ENCODE measurements at places on chromosomes 16 and 17.
A peak's percentile ranks its signal among the peaks of the same experiment; 100 is the strongest.

GRCh38 chr17:45954914-45955313 lies 44.1 kb upstream of the STH start:
- DNase-seq = no peak

GRCh38 chr17:37743875-37744632 lies 805 bp downstream of the HNF1B start:
- no peak for DNase-seq

DNA sequence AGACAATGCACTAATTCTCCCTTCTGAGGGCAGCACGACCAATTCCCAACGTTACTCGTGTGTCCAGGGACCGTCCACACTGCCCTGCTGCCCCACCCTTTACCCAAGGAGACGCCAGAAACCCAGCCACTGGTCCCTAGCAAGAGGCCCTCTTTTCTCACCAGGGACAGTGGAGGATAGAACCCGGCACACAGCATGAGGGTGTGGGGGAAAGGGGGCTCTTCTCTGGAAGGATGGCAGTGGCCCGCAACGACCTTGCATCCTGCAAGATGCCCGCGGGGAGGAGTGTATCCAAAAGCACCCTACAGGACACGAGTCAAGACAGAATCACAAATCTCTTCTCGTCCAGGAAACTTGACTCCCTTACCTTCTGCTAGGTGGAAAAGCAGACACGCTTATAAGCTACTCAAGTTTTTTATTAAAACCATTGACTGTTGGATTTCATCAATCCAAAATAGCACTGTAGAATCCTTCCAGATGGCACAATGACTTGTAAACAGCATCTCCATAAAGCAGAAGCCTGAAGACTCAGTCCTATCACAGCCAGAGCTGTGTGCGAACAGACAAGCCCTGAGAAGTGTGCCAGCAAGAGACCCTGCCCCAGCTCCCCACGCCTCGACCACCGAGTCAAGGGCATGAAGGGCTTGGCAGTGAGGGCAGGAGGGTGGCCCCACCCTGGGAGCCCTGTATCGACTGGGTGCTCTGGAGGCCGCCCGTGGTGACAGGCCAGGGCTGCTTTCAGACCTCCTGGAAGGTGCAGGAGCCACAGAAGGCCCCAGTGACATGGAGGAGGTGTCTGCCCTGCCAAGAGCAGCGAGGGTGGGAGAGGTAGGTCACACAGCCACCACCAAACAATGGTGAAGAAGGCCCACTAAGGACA lies 103.8 kb downstream of the ANKRD11 start:
- no peak for DNase-seq

DNA sequence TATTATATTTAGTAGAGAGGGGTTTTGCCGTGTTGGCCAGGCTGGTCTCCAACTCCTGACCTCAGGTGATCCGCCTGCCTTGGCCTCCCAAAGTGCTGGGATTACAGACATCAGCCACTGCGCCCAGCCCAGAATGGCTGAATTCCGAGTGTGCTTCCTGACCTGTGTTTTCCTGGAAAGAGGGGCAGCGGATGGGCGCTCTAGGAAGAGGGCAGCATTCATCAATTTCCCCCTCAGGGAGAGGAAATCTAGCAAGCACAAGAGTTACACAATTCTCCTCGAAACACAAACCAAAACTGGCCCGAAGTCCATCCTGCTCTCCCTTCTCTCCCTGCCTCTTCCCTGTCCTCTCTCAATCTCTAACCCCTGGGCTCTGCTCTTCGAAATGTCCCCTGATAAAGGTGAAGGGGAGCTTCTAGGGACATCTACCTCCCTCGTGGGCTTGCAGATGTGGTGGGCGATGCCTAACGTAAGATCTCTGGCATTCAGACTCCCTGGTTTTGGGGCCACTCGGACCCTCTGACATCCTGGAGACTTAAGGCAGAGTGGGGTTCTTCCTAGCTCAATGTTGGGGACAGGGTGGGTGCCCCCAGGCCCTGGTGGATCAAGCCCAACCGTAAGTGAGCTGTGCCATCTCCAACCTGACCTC lies 1.0 kb downstream of the IL27 start:
- no peak for DNase-seq

GRCh38 chr16:69709456-69710084 lies 16.8 kb downstream of the NQO1 start:
- DNase-seq = peak; percentile 78

GRCh38 chr17:19905502-19905901 lies 37.8 kb upstream of the ULK2 start:
- peak; percentile 40 for DNase-seq

DNA sequence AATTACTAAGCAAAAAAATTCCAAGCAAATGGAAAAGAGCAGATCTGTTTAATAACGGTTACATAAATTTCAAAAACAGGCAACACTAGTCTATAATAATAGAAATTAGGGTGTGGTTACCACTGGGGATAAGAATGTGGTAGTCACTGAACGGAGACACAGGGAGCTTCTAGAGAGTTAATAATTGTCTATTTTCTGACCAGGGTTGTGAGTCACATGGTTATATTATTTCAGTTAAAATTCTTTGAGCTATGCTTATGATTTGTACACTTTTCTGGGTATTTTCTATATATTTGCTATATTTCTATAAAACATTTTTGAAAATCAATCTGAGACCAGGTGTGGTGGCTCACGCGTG lies 433.9 kb upstream of the MAF start:
- DNase-seq = no peak

DNA sequence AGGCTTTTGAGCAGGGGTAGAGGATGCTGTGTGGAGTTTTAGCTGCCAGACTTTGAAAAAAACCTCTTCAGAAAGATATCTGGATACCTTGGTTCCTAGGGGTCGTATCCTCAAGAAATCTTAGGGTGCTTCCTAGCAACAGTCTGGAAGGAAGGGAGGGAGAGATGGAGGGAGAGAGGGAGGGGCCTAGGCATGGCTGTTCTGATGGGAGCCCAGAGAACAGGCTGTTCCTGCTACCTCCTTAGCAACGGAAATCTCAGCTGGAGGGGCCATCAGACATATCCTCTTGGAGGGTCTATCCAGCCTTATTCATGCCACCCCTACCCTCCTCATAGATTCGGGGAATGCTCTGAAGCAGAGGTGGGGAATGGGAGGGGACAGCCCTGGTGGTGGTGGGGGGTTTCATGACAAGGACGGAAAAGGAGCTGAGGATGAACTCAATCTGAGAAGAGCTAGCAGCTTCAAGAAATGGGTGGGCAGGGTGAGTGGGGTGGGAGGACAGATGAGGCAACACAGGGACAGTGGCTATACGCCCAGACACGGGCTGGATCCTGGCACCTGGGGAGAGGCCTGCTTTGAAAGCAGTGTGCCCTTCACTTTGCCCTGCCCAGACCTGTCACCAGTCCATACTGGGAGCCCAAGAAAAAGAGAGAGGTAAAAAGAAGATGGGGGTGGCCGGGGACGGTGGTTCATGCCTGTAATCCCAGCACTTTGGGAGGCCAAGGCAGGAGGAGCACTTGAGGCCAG lies 2.9 kb upstream of the THRA start:
- DNase-seq = no peak

DNA sequence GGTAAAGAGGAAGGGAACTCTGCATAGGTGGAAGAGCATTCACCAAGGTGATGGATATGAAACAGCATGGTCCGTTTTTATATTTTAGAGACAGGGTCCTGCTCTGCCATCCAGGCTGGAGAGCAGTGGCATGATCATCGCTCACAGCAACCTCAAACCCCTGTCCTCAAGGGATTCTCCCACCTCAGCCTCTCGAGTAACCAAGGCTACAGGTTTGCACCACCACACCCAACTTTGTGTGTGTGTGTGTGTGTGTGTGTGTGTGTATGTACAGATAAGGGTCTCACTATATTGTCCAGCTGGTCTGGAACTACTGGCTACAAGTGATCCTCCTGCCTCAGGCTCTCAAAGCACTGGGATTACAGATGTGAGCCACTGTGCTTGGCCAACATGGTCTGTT lies 77.5 kb upstream of the NACA2 start:
- DNase-seq = no peak

GRCh38 chr17:77439189-77440018 lies 298.6 kb downstream of the SEC14L1 start:
- no peak for DNase-seq

GRCh38 chr16:86198206-86199118 lies 299.5 kb downstream of the IRF8 start:
- DNase-seq = no peak

DNA sequence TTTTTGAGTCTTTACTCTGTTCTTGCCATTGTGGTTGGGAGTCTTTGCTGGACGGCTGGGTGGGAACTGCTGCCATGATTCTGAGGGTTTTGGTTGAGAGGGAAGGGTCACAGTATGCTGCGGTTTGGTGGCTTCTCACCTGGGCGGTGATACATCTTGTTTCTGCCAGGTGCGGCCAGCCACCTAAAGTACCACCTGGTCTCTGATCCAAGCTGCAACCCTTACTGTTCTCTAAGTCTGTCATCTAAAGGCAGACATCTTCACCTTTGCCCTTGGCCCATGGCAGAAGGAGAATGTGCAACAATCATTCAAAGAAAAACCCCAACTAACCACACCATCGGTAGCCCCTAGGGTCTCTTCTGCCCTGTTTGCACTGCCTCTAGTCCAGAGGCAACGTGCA lies 19.6 kb upstream of the MPO start:
- DNase-seq = no peak

- DNase-seq = peak; percentile 71
These were observed 70.6 kb downstream of the CYB5B start for GRCh38 chr16:69494991-69495392.

DNA sequence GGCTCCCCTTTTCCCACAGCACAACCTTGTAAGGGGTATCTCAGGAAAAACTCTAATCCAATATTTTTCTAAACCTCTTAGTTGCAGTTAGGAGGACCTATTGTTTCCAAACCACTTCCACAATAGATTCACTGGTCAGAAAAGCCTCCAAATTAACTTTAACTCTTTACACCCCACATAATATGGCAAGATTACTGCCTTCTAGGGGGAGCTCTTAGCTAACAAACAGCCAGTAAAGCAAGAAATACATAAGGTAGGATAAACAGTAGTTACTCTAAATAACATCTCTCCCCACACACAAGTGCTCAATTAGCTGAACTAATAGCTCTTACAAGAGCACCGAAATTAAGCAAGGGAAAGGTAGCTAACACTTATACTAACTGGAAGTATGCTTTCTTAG lies 192.1 kb upstream of the KIF2B start:
- DNase-seq = no peak

DNA sequence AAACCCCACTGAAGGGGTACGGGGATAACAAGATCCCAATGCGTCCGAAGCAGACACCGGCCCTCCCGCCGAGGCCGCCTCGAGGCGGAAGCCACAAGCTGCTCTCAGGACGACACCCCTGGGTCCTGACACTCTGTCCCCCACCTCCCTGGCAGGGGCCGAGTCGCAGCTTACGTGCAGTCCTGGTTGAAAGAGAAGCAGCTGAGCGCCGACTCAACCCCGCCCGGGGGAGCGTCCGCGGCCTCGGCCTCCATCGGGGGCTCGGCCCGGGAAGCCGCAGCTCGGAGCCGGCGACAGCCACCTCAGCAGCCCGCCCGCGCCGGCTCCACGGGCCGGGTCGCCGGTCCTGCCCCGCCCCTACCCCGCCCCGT lies at the start of gene WIPI1:
Gene WIPI1, minus strand, starts transcription at position 329 of the 371 bp plus-strand sequence. Its CDS starts 75 bp downstream, at position 254.
- no peak for DNase-seq

GRCh38 chr16:3520413-3520812 lies 19.6 kb downstream of the CLUAP1 start:
- DNase-seq = no peak

DNA sequence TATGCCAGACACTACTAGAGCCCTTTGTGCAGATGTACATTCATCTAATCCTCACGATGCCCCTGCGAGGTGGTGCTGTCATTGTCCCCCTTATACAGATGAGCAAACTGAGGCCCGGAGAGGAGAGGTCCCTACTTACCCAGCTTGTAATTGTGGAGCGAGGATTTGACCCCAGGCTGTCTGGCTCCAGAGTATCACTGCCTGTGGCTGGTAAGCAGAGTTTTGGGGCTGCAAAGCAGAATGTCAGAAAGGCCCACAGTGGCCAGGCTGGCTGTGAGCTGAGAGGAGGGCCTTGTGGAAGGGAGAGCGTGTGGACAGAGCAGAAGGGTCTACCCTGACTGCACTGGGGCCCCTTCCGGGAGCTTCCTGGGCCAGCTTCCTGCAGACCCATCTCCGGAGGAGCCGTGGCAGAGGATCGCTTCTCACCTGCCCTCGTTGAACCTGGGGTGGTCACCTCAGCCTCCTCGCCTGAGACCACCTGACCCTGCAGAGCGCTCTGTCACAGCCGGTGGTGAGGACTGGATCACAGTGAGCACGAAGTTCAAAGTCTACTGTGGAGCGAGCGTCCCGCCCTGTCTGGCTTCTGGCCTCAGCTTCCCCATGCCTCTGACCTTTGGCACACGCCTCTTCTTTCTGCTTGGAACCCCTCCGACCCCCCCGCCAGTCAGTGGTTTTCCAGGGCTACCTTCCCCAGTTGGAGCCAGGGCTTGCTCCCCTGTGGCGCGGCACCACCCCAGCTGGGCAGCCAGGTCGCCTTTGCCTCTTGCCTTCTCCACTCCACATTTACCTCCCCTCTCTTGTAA lies 12.1 kb downstream of the CMIP start:
- DNase-seq = no peak

DNA sequence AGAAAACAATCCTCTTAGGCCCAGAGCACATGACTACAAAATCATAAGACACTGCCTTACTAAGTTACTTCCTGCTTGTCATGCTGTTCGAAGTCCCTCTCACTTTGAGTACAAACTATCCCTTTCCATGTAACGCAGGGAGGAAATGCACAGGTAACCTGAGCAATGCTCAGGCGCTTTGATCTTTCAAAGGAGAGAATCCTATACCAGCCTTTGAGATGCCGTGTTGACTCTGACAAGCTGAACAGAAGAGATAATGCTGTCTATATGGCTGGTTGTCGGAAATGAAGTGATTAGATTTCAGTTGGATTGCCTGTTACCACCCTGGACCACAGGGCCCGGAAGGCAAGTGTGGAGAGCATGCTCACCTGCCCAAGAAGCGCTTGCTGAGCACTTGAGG lies 75.9 kb downstream of the CDH11 start:
- no peak for DNase-seq

DNA sequence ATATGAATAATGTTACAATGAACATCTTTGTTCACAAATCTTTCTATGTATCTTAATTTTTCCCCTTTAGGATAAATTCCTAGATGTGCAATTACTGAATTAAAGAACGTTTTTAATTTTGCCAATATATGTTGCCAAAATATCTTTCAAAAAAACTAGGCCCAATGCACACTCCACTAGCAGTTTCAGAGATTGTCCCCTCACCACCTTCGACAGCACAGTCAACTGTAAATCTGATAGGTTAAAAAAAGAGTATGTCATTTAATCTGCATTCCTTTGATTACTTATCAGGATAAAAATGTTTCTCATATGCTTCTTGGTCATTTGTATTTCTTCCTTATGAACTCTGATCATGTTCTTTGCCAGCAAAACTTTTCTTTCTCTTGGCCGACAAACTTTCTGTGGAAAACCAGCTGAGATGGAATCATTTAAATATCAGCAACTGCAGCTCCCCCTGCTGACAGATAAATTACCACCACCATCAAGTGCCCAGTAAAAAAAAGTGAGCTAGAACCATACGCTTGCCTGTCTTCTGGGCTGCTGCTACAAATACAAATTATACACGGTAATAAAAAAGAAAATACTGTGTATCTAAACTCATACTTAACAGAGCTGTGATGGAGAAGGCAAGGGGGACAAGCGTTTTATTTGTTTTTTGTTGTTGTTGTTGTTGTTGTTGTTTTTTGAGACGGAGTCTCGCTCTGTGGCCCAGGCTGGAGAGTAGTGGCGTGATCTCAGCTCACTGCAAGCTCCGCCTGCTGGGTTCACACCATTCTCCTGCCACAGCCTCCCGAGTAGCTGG lies 19.6 kb upstream of the KANSL1 start:
- peak; percentile 91 for DNase-seq

All from dermis blood vessel endothelial cell (primary cell).